ENCODE measurements at places on chromosomes 3 and 15.

DNA sequence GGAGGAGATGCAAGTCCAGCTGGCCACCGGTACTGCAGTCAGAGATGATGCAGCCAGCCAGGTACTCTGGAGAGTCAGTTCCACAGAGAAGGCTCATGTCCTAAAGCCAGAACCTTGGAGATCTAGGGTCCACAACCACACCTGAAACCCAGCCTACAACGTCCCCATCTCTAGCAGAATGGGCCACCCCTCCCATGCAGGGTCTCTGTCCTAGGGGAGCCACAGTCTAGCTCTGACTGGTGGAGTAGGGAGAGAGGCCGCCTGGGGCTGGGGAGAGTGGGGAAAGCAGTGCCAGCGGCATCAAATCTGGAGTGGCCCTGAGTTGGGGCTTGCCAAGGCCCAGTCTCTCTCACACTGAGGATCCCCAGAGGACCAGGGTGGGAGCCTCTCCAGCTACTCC is 43.5 kb downstream of the PTH1R start:
- no peak for DNase-seq

- no peak for DNase-seq
Measured at GRCh38 chr3:159447841-159448240, 540.8 kb upstream of the IL12A start.

GRCh38 chr3:123284399-123285010 is 82.8 kb downstream of the SEC22A start:
- DNase-seq, result no peak

DNA sequence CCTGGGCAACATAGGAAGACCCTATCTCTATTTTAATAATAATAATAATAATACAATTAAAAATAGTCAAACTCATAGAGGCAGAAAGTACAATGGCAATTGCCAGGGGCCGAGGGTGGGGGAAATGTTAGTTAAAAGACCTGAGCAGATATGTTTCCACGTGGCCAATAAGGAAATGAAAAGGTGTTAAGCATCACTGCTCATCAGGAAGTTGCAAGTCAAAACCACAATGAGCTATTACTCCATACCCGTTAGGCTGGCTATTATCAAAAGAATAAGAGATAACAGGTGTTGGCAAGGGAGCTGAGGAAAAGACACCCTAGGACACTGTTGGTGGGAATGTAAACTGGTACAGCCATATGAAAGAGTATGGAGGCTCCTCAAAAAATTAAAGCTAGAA is 60.4 kb upstream of the PRSS50 start:
- no peak for DNase-seq

DNA sequence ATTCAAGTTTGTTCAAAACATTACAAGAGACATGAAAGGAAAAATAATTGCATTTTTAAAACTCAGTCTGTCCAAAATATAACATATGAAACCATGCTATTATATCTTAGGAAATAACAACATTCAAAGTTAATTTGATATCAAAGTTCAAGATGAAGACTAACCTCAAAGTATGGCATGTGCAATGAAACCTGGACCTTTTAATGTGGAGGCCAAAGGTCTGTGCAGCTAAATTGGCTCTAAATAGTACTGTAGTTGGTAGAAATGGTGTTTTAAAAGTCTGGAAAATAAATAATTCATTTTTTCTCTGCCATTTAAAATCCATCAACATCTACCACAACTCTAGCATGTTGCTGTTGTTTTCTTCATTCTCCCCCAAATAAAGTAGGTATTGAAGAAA is 8.7 kb downstream of the GRAMD1C start:
- DNase-seq, result no peak

GRCh38 chr3:5572168-5572567 is 384.7 kb downstream of the EDEM1 start:
- no peak for DNase-seq

DNA sequence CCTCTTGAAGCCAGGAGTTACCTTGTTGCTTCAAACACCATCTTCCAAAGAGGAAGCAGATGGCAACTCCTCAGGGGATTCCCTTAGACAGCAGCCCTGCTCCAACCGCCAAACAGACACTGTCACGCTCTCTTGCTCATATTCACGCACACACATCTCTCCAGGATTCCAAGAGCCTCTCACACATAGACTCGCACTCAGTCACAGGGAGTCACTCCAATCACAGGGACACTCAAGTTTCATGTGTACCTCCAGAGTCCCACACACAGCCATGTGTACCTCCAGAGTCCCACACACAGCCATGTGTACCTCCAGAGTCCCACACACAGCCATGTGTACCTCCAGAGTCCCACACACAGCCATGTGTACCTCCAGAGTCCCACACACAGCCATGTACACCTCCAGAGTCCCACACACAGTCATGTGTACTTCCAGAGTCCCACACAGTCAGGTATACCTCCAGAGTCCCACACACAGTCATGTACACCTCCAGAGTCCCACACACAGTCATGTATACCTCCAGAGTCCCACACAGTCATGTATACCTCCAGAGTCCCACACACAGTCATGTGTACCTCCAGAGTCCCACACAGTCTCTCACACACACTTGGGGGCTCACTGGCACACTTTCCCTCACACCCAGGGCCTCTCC is 6.1 kb downstream of the VWA5B2 start:
- no peak for DNase-seq

DNA sequence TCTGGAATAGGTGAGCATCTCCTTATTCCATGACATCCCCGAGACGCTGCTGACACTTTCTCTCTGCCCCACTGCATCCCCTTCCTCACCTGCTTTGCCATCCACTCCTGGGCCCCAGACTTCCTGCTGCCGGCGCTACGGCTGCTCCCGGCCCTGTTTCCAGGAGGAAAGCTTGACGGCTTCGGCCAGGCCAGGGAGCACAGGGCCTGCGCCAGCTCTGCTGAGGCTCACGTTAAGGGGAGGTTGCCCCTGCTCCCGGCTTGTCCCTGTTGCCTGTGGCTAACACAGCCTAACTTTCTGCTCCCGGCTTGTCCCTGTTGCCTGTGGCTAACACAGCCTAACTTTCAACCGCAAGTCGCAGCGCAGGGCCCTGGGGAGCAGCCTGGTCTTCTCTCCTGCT is 177.3 kb upstream of the RGMA start:
- DNase-seq, result no peak

- peak; percentile 62 for DNase-seq
Measured at GRCh38 chr3:123757281-123757940, 126.7 kb downstream of the MYLK start.

- no peak for DNase-seq
Measured at GRCh38 chr3:6125520-6125919, 735.4 kb upstream of the GRM7 start.

DNA sequence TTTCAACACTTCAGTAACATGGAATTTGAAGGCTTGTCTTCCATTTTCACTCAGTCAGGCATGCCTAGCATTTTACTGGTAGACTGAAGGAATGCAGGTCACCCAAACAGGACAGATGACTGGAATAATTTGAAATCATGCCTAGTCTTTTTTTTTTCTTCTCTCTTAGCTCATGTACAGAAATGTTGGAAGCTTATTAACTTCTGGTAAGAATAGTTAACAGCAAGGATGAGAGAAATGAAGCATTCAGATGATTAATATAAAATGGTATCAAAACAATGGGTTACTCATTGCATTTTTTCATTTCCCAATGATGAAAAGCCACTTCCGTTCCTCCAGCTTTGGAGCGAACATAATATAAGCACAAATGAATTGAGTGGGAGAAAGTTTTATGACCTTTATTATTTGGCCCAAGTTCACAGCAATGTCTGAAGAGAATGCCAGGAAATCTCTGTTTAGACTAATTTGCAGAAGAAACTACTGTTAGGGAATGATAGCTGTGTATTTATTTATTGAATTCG is 431.6 kb upstream of the RASGRP1 start:
- DNase-seq, result no peak

- DNase-seq, result no peak
Measured at GRCh38 chr15:51634591-51635198, 12.1 kb upstream of the DMXL2 start.

DNA sequence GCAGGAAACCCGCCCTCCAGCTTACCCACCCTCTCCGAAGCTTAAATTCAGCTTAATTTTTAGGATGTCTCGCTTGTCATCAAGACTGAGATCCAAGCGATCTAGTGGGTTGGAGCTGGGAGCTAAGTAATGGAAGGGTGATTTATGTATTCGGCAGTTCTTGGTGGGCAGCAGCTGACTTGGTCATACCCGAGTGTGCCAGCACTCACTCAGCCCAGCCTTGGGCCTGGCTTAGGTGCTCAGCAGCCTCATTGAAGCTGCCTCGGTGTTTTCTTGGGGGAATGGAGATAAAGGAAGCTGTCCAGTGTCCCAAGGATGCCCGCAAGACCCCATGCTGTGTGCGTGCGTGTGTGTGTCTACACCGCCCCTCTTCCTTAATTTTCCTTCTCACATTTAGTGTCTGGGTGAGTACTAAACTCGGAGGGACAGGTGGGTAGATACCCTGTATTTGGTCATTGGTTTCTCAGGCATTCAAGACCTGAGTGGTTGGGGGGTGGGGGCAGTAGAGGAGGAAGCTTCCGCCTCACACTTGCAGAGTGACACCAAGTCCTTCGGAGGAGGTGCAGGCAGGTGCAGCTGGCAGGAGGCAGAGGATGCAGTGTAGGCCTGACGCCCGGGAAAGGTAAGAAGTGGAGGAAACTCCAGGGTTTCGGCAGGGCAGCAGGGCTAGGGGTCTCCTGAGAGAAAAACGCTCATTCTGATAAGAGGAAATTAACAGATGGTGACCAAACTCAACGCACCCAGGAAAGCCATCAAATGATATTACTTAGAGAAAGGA is 92.8 kb downstream of the PCSK6 start:
- no peak for DNase-seq

GRCh38 chr3:132616780-132617179 is 19.7 kb downstream of the ACKR4 start:
- no peak for DNase-seq

DNA sequence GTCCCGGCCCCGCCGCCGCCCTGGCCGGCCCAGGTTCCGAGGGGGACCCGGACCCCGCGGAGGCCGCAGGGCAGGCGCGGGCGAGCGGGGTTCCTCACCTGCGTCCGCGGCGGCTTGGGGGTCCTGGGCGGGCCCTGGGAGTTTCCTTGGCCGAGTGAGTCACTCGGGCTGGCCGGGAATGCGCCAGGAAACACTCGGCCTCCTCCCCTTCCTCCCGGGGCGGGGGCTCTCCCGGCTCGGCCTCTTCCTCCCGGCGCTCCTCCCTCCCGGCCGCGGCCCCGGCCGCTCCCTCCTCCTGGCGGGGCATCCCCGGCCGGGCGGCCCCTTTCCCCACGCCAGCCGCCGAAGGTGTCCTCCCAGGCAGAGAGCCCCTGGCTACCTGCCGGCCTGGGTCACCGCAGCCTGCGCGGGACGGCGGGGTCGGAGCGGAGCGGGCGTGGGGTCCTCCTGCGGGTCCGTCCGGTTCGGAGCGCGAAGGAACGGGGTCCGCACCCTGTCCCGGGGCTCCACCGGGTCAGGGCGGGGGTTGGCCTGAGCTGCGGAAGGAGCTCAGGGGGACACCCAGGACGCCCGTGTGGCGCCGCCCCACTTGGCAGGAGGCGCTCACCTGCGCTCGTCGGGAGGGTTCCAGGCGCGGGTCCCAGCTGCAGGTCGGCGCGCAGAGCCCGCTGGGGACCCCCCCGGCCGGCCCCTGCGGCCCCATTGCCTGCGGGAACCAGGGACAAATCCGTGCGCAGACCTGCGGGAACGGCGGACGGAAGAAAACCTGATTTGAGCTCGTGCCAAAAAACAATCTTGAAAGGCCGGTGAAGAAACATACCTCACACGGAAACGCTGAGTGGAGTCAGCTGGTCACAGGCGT is at the start of gene CYFIP1:
CYFIP1 (minus strand) TSS at position 180 of the 862 bp plus-strand sequence. CDS start 33,083 bp downstream, outside the sequence.
- peak; percentile 10 for DNase-seq

DNA sequence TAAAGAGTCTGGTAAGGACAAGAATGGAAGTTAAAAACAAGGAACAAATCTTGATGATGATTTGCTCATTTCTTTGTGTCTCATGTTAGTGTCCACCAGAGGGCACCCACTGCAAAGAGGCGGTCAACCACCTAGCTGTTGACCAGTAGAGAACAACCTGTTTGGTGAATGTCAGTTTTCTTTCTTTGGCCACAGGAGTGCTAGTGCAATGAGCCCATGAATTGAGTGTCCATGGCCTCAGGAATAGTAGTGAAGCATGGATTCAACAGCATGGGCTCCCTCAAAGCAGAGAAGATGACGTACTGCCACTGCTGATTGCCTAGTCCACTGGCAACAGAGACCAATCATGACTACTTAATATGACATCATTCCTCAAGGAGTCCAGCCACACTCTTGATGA is 10.7 kb upstream of the CNTN6 start:
- DNase-seq, result no peak

GRCh38 chr15:31133890-31134289 is 32.4 kb upstream of the TRPM1 start:
- DNase-seq, result no peak

- DNase-seq, result no peak
Measured at GRCh38 chr3:29239376-29239775, 41.5 kb upstream of the RBMS3 start.

DNA sequence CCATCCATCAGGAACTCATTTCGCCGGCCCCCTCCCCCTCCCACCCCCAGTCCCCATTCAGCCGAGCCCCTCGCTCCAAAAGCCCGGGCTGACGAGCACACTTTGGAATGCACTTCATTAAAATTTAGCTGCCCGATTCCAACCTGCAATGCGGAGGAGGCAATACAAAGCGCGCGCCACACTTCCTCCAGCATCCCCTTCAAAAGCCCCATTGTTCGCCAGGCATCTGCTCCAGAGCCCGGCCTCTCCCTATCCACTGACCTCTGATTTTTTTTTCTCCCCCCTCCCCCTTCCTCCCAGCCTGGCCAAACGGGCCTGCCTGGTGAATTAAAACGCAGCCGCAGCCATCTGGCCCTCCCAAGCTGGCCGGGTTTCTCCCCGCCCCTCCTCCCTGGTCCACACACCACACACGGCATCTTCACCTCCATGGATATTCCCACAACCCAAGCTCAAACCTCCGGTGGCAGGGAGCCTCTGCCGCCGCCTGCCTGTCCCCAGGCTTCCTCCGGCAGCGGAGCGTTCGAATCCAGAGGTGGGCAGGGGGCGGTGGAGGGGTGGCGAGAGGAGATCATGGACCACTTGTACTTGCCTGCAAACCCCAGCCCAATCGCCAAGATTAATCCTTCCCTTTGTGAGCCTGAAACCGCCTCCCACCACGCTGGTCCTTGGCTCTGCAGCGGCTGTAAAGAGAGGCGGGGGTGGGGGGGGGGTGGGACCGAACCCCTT is 441.3 kb downstream of the MAGI1 start:
- peak; percentile 47 for DNase-seq

DNA sequence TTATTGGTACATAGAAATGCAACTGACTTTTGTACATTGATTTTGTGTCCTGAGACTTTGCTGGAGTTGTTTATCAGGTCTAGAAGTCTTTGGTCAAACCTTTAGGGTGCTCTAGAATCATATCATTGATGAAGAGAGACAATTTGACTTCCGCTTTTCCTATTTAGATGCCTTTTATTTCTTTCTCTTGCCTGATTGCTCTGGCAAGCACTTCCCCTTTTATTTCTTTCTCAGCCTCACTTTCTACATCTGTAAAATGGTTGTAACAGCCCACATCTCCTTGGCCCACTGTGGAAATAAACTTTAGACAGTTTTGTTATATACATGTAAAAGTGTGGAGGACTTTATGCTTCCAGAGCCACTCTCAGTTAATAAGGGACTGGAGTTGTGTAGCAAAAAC is 14.0 kb downstream of the PLA1A start:
- no peak for DNase-seq

- no peak for DNase-seq
Measured at GRCh38 chr3:45972534-45973402, 22.9 kb downstream of the FYCO1 start.

Data from C1 segment of cervical spinal cord (tissue), 14 donors.